ENCODE measurements at places on chromosomes 5 and 9.

DNA sequence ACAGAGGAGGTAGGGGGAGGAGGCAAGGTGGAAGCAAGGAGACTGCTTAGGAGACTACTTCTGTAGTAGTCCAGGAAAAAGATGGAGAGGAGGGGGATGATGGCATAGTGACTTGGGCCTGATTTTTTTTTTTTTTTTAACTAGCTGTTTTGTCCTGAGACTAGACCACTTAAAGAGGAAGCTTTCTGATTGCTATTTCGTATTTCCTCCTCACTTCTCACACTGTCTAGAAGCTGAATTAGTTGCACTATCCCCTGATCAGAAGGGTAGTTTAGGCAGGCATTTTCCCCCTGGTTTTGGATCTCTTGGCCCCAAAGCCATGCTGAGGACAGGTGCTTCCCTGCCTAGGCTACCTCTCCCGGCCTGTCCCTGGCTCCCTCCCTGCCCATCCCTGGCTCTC, 14.9 kb downstream of the LARP1 start:
- DNase-seq: no peak

GRCh38 chr9:105191508-105192121, 52.8 kb upstream of the SLC44A1 start:
- no peak for DNase-seq

DNA sequence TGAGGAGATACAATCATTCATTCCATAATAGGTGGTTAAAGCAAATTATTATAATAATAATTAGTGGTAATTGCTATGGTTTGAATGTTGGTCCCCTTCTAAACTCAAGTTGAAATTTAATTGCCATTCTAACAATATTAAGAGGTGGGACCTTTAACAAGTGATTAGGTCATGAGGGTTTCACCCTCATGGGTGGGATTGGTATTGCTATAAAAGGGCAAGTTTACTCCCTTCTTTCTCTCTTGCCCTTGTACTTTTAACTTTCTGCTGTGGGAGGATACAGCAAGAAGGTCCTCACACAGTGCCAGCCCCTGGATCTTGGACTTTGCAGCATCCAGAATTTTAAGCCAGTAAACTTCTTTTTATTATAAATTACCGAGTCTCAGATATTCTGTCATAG, 101.9 kb upstream of the PARP8 start:
- no peak for DNase-seq

GRCh38 chr9:37386988-37387387, 35.5 kb upstream of the GRHPR start:
- DNase-seq: no peak

DNA sequence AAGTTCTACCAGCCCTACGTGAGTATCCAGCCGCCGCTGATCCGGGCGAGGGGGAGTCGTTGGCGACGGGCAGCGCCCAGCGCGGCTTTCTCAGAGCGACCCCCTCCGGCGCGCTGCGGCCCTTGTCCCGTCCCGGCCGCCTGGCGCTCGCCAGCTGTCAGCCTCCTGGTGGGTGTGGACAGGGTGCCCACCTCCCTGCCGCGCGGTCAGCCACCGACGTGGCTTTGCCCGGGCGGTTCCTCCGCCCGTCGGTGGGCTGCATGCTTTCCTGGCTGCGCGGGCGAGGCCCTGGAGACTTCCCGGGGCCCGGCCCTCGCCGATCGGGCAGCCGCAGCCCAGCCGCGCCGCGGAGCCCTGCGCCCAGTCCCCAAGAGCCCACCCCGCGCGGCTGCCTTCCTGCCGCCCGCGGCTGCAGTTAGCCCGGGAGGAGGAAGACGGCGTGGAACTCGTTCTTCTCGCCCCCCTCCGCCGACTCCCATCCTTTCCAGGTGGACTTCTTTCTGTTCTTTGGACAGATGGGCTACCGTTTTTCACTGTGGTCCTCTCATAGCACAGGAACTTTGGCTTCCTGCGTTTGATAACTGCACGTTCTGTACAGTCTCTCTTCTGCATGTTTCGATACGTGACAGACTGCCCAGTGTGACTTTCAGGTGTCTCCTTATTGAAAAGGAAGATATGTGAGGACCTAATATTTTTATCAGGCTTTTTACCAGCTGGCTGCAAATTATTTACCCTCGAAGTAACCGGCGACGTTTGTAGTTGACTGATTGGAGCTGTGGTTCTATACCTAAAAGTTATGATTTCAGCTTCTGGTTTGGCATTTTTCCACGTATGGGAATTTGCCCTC, 577 bp downstream of the AP3S1 start:
- peak; percentile 15 for DNase-seq

GRCh38 chr5:94749042-94749441, 130.6 kb downstream of the SLF1 start:
- DNase-seq: no peak

DNA sequence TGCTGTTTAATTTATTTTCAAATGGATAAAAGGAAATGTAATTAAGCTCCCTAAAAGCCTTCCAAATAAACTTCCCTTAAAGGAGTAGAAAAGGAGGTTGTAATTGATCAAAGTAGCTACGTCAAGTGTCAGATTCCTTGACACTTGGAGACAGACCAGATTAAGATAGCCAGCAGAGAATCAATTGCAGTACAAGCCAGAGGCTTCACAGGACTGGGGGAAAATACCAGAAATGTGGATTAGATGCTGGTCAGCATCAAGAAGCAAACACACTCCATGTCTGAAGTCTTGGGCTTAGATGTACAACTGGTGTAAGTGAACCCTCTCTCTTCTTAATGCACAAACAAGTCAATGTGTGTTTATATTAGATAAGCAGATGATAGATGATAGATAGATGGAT, 184.9 kb upstream of the TAS2R1 start:
- DNase-seq: no peak

Measured in NCI-H2227 treated with DMSO at 0.1 percent for 48 hours (cell line).